ENCODE measurements at places on chromosomes 1 and 21.

DNA sequence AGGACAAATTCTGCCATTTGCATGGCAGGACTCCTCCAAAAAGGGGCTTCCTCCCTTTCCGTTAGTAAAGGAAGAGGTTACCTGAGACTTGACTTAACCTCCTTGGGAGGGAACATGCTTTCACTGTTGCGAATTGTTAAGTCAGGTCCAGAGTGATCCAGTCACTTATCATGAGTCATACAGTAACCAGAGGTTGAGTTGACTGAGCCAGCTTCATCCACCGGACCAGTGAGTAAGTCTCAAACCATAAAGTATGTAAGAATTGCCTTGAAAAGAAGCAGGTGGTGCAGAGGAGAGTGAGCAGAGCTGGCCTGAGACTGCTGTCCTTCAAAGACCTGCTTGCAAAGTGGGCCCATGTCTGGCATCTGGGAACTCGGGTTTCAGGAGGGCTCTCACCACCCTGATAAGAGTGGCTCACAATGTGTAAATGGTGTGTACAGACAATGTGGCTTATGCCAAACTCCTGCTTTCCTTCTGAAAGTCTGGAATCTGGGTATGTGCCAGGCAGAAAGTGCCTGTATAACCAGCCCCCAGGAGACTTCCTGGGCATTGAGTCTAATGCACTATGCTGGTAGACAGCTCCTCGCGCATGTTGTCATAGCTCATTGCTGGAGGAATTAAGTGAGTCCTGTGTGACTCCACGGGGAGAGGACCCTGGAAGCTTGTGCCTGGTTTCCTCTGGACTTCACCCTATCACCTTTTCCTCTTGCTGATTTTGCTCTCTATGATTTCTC is 84.3 kb upstream of the KLHDC7A start:
- H3K4me1 ChIP-seq, result peaks cover 4% of the 10 kb centered on the region
- DNase-seq, result no peak
- no peaks in the 10 kb centered on the region for H3K27me3 ChIP-seq
- no peak overlapping the region for H3K4me3 ChIP-seq
- no peaks in the 10 kb centered on the region for H3K36me3 ChIP-seq
- no peak overlapping the region for H3K27ac ChIP-seq

DNA sequence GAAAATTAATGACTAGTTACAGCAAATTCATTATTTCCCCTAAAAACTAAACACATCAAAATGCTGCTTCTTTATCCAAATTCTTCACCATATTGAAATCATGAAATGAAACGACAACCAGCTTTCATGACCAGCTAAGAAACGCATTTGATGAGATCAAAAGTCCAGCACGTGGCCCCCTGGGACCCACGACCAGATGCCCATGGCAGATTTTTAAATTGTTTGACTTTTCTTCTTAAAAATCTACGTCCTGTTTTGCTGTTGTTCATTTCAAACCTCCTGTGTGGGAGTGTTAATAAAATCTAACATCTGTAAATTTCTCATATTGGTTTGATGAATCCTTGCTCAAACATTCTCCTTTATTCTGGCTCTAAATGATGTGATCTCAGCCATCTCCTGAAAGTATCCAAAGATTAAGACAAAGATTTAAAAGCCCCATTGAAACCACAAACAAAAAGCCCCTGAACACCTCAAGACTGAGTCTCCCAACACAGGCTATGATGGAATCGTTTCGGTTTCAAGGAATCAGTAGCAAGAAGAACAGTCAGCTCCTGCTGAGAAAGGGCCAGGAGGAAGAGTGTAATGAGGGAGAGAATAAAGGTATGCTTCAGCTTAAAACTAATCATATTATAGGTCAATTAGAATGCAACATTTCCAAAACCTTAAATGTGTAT is 523.6 kb downstream of the SMYD3 start:
- no peak overlapping the region for H3K27ac ChIP-seq
- no peaks in the 10 kb centered on the region for H3K27me3 ChIP-seq
- no peaks in the 10 kb centered on the region for H3K36me3 ChIP-seq
- no peaks in the 10 kb centered on the region for H3K4me1 ChIP-seq
- DNase-seq, result no peak

- no peaks in the 10 kb centered on the region for H3K36me3 ChIP-seq
- no peak for DNase-seq
Observed at GRCh38 chr1:64590316-64590715, 120.4 kb downstream of the CACHD1 start.

DNA sequence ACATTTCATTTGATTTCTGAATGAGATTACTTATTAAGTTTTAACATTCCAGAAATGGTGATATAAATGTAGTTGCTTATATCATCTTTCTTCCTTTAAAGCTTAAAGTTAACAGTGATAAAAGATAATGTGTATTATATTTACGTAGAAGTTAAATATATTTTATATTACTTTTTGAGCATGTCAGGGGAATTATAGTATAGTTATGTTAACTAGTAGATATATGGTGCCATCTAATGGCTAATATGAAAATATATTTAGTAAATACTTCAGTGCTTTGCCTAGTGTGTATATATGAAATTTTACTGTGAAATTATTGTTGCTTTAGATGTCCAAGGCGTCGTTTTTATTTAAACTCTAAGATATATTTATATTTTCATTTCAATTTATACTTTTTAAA is 51.5 kb downstream of the SYT14 start:
- no peak for DNase-seq
- H3K27me3 ChIP-seq, result no peaks in the 10 kb centered on the region
- H3K4me1 ChIP-seq, result no peaks in the 10 kb centered on the region
- H3K4me3 ChIP-seq, result no peak overlapping the region
- no peak overlapping the region for H3K27ac ChIP-seq

GRCh38 chr1:169090308-169090899 is 16.1 kb upstream of the ATP1B1 start:
- no peak overlapping the region for H3K4me3 ChIP-seq
- no peaks in the 10 kb centered on the region for H3K36me3 ChIP-seq
- DNase-seq, result no peak
- H3K27me3 ChIP-seq, result no peaks in the 10 kb centered on the region
- no peak overlapping the region for H3K27ac ChIP-seq
